ENCODE measurements at places on chromosomes 6 and 20. TPM values are rescaled to one million over a fixed set of nuclear protein-coding genes. Genes with fewer than 3 reads are reported as not detected.

SLC22A7 gene
- 0.23 TPM for total RNA-seq

ENPP4 gene
- 41.8 TPM for total RNA-seq

CAP2 gene
- 21.2 TPM for total RNA-seq

MATN4 gene
- total RNA-seq, result 4.8 TPM

APCDD1L gene
- total RNA-seq, result not detected

SLC22A3 gene
- 3.9 TPM for total RNA-seq

All from diencephalon (tissue), 1 donor.